ENCODE measurements at places on chromosomes 12 and 14.

DNA sequence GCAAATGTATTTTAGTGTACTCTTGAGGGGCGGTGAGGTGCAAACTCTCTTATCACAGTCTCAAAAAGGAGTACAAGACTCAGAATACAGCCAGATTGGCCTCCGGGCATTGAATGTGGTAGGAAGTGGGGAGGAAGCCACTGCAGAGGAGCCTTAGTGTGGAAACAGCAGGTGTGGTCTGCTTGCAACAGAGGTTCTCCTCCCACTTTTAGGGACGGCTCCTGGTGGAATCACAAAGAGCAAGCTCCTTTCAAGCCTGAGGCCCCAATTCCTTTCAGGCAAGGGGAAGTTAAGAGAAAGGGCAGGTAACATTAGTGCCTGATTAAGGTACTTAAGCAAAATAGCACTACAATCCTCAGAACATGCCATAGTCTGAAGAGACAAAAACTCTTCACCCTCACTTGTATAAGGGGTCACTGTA lies 23.7 kb upstream of the SLC2A3 start:
- DNase-seq, result peak; percentile 33

DNA sequence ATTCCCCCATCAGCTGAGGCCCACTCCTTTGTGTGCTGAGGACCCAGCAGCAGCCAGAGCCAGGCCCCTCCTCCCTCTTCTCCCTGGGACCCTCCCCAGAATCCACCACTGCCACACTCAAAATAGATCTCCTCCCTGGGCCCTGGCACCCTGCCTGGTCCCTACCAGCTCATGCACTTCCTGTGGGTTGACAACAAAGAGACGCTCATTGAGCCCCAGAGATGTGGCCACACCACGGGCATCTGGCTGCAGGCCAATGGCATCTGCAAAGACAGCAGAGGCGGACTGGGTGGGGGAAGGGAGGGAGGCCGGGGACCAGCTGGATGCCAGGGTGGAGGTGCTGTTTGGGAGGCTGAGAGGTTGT lies 16.0 kb upstream of the ENDOU start:
- DNase-seq, result peak; percentile 43

- no peak for DNase-seq
Observed at GRCh38 chr12:1795221-1795784, 25.1 kb upstream of the LRTM2 start.

DNA sequence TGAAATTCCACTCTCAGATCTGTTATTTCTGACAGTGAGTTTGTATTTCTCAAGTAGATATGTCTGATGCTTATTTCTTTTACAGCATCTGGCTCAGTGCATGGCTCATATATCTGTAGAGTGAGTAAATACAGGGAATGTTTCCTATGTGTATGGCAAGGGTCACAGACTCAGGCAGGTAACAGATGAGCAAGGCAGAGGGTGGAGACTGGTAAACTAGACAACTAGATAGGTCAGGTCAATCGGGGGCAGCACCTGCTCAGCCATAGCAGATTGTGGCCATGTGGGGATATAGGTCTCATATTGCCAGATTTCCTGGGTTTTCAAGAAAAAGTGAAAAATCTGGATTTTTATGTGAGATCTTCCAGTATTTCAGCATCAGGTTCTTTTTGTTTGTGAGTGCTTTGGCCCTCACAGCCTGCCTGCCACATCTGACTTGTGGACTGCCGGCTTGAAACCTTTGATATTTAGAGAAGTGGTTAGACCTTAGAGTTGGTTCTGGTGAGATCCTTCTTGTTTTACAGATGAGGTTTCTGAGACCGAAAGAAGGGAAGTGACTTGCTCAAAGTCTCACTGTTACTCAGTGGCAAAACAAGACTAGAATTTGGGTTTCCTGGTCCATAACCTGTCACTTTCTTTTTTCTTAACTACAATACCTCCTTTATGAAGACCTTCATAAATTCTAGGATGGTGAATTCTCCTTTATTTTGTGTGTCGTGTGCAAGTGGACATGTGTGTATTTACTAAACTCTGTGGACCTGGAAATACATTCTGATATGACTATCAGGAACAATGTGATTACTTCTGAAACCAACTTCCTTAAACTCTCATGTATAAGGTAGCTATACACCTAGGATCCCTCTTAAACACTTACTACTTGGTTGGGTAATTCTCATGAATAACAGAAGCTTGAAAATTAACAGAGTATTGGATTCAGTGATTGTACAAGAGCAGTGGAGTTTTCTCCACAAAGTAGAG lies 34.4 kb downstream of the PROX2 start:
- DNase-seq, result no peak

DNA sequence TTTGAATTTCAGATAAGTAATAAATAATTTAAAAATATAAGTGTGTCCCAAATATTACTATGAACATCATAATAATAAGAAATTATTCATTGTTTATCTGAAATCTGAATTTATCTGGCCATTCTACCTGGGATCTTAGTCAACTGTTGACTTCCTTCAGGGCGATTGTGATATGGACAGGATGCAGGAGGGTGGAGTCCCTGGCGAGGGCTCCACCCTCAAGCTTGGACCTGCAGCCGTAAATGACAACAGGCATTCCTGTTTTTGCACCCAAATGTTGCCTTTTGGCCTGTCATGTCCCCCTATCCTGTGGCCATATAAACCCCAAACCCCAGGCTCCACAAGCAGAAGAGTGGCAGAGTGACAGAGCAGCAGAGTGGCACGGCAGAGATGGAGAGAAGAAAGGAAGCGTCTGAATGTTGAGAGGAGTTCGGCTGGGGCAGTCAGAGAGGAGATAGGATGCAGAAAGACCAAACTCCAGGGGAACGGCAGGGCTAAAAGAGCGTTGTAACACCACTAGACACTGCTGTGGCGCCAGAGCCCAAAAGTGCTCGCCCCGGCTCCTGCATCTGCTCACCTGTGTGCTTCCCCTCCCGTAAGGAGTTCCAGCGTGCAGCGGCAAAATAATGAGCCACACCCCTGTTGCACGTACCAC lies 39.4 kb upstream of the FUT8 start:
- no peak for DNase-seq

GRCh38 chr12:132726386-132726785 lies 15.7 kb downstream of the PGAM5 start:
- DNase-seq, result no peak

DNA sequence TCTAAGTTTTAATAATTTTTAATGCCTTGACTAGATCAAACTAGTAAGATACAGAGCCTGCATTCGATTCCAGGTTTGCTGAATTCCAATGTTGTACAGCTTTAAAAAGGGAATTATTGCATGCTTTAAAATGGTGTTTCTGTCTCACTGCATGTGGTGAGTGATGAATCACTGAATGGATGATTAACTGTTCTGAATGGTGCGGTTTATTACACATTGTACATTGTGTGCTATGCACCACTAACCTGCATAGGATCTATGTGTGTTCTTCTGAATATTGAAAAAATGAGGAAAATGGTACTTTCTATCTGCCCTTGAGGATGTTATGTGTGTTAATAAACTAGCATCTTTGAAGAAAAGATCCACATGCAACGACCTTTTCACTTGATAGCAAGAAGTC lies 231.7 kb downstream of the NRXN3 start:
- DNase-seq, result no peak

GRCh38 chr12:57241402-57242310 lies 9.3 kb downstream of the STAC3 start:
- DNase-seq, result no peak

DNA sequence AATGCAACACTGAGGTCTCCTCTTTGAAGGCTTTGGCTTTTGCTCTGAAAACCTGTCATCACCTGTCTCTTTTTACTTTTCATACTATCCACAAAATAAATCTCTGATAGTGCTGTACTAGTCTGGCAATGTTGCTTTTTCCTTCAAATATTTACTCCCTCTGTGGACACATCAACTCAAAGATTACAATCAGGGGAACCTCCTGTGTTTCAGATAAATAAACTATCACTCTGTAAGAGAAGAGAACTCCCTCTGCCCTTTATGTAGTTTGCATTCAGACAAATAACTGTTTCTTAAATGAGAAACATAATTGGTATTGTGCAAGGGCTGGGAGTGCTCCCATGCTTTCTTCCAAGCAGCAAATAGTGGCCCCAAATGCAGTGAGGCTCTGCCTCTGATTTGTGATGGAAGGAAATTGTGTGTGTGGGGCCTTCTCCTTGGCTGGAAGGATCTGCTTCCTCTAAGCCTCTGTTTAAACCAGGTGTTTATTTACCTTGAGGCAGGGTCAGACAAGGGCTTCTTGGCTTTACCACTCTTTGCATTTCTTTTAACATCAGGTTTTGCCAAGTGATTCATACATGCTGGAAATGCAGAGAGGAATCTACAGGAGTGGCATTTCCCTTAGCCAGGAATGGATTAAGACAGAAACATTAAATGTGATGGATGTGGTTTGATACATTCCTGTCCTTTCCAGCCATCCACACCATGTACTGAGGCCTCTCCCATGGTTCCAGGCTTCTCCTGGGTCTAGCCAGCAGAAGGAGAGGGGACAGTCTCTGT lies 69.0 kb downstream of the AKAP6 start:
- no peak for DNase-seq

GRCh38 chr14:69997849-69998248 lies 118.6 kb downstream of the SMOC1 start:
- no peak for DNase-seq

DNA sequence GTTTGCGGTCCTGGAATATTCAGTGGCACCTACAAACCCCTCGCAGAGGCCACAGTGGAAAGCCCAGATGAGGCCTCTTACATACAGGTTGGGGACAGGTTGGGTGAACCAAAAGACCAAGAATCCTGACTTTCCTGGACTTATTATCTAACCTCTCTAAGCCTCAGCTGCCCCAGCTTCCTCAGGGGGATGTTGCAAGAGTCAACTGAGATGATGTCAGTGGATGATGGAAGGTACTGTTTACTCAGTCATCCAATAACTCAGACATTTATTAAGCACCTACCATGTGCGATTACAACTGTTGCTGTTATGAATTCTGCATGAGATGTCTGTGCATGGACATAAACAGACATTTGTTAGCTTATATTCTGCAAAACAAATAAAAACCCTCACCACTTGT lies 72.8 kb downstream of the RFX4 start:
- no peak for DNase-seq

DNA sequence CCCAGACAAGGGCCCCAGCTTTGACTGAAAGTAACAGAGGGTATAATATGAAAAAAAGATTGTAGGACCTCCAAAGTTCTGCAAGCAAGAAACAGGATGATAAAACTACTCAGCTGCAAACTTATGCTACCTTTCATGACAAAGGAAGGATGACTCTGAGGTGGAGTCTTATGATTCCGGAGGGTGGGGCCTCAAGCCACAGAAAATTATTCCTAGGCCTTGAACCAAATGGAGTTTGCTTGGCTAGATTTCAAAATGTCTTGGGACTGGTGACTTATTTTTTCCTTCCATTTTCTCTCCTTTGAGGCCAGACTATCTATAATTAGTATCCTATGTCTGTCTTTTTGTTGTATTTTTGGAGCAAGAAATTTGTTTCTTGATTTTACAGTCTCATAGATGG lies 336.4 kb downstream of the LRIG3 start:
- no peak for DNase-seq

DNA sequence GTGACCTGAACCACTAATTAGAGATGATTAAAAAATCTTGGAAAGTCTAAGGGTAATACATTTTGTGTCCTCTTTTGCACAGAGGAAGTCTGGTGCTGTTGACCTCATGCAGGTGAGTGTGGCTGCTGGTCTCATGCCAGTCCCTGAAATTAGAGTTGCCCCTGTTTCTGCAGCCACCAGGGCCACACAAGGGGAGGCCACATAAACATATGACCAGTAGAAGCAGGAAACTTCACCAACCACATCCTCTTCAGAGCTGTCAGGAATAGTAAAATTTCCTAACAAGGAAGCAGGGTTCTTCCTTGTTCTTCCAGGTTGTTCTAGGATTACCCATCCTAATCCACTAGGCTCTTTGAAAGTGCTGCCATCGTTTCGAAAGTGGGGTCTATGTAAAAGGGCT lies 28.3 kb downstream of the PSMA6 start:
- DNase-seq, result no peak

GRCh38 chr14:28083389-28083788 lies 683.2 kb upstream of the FOXG1 start:
- no peak for DNase-seq

DNA sequence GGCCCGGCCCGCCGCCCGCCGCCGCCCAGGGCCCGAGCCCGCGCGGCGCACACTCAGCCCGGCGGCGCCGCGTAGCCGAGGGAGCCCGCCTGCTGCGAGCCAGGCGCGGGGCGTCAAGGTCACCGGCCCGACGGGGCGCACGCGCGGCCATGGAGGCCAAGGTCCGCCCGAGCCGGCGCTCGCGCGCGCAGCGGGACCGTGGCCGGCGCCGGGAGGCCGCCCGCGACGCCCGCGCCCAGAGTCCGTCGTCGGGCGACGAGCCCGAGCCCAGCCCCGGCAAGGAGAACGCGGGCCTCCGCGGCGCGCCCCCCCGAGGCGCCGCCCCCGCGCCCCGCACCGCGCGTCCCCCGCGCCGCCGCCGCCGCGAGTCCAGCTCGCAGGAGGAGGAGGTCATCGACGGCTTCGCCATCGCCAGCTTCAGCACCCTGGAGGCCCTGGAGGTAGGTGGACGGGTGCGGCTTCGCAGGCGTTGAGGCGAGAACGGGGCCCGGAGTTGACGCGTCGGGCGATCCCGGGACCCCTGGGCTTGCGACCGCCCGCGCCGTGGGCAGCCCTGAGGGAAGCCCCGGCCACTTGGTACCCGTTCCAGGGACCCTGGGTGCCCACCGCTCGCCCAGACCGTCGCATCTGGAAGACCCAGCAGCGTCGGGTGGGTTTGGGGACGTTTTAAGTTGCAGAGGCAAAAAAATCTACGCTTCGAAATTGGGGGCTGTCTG lies 629 bp downstream of the FBRSL1 start:
- no peak for DNase-seq

GRCh38 chr12:122893208-122894153 lies 2.4 kb downstream of the VPS37B start:
- no peak for DNase-seq

- no peak for DNase-seq
Observed at GRCh38 chr14:81303258-81303935, 82.6 kb upstream of the GTF2A1 start.

DNA sequence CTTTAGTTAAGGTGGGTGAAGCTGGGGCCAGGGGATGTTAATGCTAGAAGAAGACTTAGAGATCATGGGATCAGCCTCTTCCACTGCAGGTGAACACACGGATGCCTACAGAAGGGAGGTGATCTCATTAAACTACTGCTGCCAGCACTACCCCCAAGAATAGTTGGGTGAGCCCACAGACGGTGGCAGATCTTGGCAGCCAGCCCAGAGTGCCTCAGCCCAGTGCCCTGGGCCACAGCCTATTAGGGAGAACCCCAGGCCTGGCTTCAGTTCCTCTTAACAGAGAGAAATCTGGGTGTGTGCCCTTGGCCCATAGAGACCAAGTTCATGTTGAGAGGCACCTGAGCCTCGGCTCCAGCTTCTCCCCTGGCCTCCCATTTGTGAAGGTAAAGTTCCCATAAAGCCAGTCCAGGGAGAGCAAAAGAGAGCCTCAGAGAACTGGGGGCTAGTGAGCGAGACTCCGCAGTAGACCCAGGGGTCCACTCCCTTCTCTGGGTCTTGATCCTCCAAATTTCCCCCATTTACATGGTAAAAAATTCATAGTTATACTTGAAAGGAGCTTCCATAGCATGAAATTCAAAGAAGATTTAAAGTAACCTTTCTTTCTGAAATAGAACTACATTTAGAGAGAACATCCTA lies 125.0 kb upstream of the CCND2 start:
- DNase-seq, result no peak
